ENCODE measurements at places on chromosomes 3 and 15.

GRCh38 chr15:65468229-65468909 is 45.6 kb upstream of the IGDCC4 start:
- DNase-seq = no peak

GRCh38 chr3:191398607-191399006 is 62.4 kb upstream of the PYDC2 start:
- no peak for DNase-seq

GRCh38 chr3:169389925-169390253 is 273.6 kb downstream of the MECOM start:
- no peak for DNase-seq

- no peak for DNase-seq
Observed at GRCh38 chr15:88804257-88804656, 1.0 kb downstream of the ACAN start.

- no peak for DNase-seq
Observed at GRCh38 chr3:105014631-105015030, 352.1 kb upstream of the ALCAM start.

DNA sequence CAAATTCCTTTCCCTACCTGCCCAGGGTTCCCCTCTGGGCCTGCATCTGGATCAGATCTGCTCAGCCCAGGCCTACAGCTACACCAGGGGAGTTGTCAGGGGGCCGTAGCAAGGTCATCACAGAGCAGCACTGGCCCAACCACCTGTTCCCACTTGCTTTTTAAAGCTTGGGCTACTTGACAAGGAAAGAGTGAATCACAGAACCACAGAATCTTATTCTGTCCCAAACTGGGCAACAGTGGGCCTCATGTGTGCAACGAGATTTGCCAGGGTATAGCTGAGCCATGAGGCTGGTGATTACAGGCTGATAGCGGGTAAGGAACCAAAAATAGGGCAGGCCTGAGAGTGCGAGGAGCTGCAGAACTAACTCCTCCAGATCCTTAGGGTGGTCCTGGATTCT is 66.7 kb downstream of the MYLK start:
- DNase-seq = no peak

- no peak for DNase-seq
Observed at GRCh38 chr3:193712938-193713337, 119.9 kb downstream of the OPA1 start.

- DNase-seq = no peak
Observed at GRCh38 chr3:160754371-160754854, 1.6 kb upstream of the PPM1L start.

DNA sequence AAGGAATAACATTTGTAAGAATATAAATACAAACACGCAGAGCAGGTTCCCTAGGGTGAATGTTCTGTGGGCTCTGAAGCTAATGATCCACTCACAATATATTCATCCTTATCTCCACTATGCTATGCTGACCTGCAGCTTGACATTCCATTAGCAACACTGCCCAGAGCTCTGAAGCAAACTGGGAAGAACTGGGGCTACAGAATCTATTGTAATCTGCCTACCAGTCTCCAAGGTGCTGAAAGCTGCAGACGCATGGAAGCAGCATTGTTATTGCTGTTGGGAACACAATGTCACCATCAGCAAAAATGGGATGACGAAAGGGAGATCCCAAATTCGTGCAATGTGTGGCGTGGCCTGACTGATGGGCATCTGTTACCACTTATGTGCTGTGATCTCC is 316.7 kb upstream of the RORA start:
- DNase-seq = no peak

GRCh38 chr15:81085213-81085612 is 48.9 kb upstream of the CFAP161 start:
- DNase-seq = no peak

GRCh38 chr3:126356373-126357264 is 589 bp downstream of the KLF15 start:
- no peak for DNase-seq

DNA sequence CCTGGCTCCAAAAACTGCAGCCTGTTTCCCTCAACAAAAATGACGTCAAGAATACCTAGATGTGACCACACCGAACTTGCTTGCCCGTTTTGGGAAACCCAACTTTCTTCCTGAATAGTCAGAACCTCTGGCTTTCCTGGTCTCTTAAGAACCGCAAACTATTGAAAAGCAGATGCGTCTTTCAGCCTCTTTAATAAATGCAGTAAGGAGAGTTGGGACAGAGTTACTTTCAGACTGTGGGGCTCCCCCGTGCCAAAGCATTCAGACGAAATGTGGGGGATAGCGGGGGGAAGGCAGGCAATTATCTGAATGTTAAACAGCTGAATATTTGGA is 1.2 kb upstream of the PROK2 start:
- no peak for DNase-seq

- DNase-seq = no peak
Observed at GRCh38 chr3:79268422-79268821, 499.4 kb downstream of the ROBO1 start.

- no peak for DNase-seq
Observed at GRCh38 chr3:27717200-27717852, 4.8 kb downstream of the EOMES start.

DNA sequence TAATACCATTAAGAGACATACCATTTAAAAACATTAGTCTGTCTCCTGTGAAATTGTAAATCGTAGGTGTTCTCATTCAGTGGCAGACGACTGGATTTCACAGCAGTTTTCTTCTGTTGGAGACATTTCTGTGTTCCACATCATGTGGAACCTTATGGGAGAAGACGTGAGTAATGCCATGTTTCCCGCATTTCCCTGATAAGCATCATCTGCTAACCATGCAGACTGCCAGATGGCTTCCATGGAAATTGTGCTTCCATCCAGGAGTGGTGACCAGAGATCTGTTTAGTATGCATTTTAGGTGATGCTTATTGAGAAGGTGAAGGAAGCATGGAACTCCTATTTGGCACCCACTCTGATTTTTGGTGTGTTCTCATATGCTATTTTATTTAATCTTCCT is 28.4 kb upstream of the ST3GAL6 start:
- no peak for DNase-seq

DNA sequence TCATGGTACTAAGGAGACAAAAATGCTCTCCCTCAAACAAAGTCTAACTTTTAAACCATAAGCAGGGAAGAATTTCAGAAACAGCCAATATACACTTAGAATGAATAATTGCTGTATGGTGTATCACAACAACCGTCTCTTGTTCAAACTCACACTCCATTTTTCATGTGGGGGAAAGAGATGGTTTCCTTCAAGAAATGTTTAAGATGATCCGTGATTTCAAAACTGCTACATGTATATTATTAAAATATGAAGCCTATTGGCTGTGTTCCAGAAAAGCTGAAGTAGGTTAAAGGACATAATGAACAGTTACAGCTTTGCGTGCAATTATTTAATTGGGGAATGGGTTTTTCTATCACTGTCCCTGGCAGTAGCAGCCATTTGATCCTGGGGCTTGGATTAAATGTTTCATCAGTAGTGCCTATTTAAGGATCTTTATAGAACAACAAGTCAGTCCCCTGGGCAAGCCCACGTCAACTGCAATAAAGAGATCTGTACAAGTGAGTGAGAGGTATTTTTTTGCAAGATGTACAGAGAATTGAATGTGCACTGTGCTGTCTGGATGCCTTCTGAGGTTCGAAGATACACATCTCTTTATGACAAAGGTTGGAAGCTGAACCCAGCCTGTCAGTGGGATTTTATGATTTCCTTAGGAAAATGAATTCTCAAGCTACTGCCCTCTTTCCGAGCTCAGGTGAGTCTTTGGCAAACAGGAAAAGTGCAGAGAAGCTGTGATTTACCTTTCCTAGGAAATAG is 337.2 kb upstream of the RARB start:
- no peak for DNase-seq

DNA sequence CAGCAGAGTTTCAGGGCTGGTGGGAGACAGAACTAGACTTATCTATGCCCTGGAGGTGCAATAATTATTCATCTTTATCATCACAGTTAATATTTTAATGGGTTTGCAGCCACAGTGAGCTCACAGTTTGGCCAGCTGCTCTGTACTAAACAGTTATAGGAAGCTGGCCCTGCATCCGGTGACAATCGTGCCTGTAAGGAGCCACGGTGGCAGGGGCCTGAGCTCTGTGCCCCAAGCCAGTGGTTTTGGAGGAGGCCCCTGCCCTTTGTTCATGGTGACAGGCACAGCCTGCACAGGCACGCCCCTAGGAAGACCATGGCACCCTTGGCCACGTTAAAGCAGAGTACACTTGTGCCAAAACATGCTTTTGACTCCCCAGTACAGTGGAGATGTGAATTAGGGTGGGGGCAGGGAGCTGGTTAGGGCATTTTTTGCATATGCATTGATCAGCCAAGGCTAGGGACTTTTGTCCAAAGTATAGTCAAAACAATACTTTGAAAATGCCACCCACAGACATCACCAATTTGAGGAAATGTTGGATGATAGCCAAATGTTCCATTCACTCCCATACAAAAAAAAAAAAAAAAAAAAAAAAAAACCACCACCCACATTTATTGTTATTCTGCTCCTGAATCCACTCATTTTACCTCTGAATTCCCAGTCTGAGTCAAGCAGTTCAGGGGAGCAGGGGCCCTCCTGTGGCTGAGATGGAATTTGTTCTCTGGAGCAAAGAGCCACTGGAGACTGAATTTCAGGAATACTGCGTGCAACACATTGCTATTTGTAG is 3.4 kb upstream of the RFTN1 start:
- no peak for DNase-seq

DNA sequence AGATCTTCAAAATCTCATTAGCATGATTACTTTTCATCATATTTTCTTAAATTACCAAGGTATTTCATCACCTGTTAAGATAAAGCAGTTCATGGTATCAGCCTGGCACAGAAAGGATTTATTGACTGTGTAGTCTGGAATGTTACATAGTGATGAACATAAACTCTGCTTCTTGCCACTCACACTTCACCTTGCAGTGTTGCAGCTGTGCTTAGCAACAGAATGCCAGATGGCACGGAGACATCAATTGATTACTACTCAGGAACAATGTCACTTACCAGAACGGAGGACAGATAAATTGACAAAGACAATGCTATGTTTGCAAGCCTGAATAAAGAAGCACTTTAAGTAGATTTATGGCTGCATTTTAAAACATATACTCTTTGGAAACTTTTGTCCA is 15.0 kb upstream of the BCHE start:
- DNase-seq = no peak

GRCh38 chr3:12655701-12656100 is 8.2 kb downstream of the RAF1 start:
- DNase-seq = no peak
